Umbilical cord (tissue), 2 donors: ENCODE measurements at places on chromosomes 7 and 10. TPM values are rescaled to one million over a fixed set of nuclear protein-coding genes. Genes with fewer than 3 reads are reported as not detected.

Gene GSTO2
- total RNA-seq: 1.2 TPM

Gene SMKR1
- total RNA-seq: not detected

Gene SLC13A4
- 6.5 TPM for total RNA-seq

Gene EPHB6
- total RNA-seq: 4.3 TPM

Gene MSS51
- total RNA-seq: 1.4 TPM

Gene PDK4
- 17.6 TPM for total RNA-seq

Gene ANKRD7
- total RNA-seq: not detected

Gene CTAGE6
- 20.7 TPM for total RNA-seq

Gene ABCA13
- 5.5 TPM for total RNA-seq

- no peak for DNase-seq
Measured at GRCh38 chr7:91653286-91653685, 227.2 kb downstream of the MTERF1 start.

GRCh38 chr10:96267234-96267705 lies 4.1 kb downstream of the BLNK start:
- DNase-seq: no peak

- no peak for DNase-seq
Measured at GRCh38 chr7:146528581-146528980, 412.0 kb downstream of the CNTNAP2 start.

GRCh38 chr7:22016507-22016906 lies 70.8 kb upstream of the CDCA7L start:
- no peak for DNase-seq

- no peak for DNase-seq
Measured at GRCh38 chr7:110766864-110767263, 324.1 kb upstream of the LRRN3 start.

GRCh38 chr7:38330039-38330438 lies 56.6 kb upstream of the TARP start:
- no peak for DNase-seq

DNA sequence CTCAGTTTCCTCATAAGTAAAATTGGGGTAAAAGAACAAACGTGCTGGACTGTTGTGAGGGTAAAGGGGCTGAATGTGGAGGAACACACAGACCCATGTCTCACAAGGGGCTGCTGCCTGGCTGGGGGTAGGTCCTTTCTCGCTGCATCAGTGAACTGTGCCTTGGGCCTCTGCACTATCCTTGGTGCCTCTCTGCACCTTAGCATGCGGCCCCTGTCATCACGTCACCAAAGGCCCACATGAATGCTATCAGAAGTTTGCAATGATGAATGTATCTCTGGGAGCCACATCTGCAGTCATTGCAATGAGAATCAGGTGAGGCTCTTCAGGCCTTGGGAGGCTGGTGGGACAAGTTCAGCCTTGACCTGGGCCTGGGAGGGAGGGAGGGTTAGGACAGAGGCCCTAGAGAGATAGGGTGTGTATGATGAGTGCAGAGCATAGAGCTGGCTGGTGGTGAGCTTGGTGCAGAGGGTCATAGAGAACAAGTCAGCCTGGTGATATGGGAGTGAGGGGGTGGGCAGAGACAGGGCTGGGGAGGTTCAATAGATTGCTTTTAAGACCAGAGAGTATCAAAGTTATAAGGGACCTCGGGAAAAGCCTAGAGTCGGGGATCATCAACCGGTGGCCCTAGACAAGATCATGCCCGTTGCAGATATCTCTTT lies 308.4 kb downstream of the RPS24 start:
- no peak for DNase-seq

DNA sequence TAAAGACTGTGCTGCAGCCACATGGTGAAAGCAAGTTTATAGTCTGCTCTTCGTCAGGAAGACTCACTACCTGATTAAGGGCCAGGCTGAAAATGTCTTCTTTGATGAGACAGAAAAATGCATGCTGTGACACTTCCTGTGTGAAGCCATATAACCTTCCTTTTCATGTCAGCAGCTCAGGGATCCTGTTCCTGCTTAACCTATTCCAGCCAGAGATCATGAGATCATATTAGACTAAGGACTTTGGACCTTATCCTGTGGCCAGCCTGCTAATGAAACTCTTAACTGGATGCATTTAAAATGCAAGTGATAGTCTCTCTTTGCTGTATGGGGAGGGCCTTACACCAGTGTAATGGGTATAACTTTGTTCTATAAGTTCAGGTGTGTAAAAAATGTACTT lies 165.2 kb downstream of the PTEN start:
- no peak for DNase-seq

DNA sequence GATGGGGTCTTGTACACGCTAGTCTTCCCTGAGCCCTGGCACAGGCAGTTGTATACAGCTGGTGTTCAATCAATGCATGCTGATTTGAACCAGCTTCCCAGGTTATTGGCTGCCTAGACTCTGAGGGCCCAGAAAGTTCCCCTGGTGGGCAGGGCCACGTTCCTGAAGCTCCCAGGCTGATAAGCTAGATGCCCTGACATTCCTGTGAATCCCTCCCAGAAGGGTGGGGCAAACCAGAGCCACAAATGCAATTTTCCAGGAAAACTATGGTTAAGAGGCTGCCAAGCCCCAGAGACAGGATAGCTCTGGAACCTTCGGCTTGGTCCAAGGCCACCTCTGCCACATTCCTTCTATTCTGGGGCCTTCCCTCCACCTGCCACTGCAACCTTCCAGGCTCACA lies 78.2 kb downstream of the FAM53B start:
- DNase-seq: peak; percentile 59

- no peak for DNase-seq
Measured at GRCh38 chr10:35391153-35391953, 55.0 kb downstream of the CCNY start.

GRCh38 chr10:106107706-106108105 lies 1056.8 kb downstream of the SORCS1 start:
- DNase-seq: peak; percentile 53

DNA sequence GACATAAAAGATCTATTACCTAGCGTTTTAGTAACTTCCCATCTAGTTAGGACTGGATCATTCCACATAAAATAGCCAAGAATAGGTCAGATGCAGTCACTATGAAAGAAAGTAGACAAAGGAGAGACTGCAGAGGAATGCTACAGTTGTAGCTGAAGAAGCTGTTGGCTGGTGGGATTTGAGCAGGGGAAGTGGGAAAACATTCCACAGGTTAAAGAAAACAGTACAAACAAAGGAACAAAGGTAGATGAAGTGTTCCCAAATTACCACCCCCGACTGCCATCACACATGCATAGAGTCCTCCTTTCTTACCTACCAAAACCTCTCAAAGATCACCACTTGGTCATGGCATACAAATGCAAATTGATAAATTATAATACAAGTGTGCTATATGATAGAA lies 41.8 kb downstream of the DLD start:
- no peak for DNase-seq

DNA sequence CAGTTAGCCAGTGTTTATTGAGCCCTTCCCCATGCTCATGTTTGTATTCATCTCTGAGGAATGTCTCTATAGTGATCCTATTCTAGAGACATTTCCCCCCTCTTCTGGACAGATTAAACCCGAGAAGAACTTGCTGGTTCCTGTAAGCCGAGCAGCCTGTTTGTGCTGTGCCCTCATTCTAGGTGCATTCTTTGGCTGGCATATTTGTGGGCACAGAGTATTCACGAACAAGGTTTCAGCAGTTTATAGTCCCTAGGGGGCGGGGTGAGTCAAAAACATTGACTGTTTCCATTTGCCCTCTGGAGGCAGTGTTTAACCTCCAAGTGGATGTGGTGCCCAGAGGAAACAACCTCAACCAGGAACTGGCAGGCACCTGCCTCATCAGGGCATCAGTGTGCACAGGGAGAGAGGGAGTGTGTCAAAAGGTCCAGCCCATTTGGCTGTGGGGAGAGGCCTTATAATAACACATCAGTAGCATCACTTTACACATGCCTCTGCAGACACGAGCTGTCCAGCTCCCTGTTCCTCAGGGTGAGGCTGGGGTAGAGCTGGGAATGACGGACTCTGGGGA lies 273.3 kb upstream of the LRGUK start:
- DNase-seq: peak; percentile 28

- DNase-seq: no peak
Measured at GRCh38 chr7:21768279-21768678, 177.4 kb downstream of the CDCA7L start.

- DNase-seq: no peak
Measured at GRCh38 chr7:30049173-30049572, 21.0 kb downstream of the PLEKHA8 start.

- peak; percentile 26 for DNase-seq
Measured at GRCh38 chr10:15879058-15879457, 18.8 kb upstream of the MINDY3 start.

DNA sequence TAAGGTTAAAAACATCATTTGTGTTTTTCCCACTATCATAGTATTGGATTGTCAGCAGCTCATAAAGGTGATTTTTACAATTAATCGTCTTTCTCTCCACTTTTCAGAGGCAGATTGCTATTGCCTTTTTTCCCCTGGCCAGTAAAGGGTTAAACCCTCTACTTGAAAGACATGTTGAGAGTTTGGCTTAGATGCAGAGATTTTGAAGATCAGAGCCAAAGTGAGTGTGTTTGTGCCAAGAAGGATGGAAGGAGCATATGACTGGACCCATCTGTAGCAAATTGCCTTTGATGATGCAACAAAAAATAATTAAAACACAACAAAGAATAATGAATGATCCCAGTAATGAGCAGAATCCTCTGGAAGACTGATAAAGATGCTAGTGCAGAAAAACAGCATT lies 373.1 kb downstream of the MALRD1 start:
- DNase-seq: peak; percentile 7
